Transverse colon (tissue), 4 donors: ENCODE measurements at places on chromosomes 5 and 9. TPM values are rescaled to one million over a fixed set of nuclear protein-coding genes. Genes with fewer than 3 reads are reported as not detected.

Gene ERAP2
- total RNA-seq = 33.6 TPM

Gene NSUN2
- 29.9 TPM for total RNA-seq

Gene CCNJL
- total RNA-seq = 29.8 TPM

Gene SHC3
- 1.1 TPM for total RNA-seq

Gene IL5
- not detected for total RNA-seq

Gene PCDHB12
- total RNA-seq = 0.79 TPM

Gene HMGCS1
- 37.4 TPM for total RNA-seq

Gene TNFSF15
- total RNA-seq = 2.0 TPM

Gene CCDC107
- 33.9 TPM for total RNA-seq

Gene POU5F2
- total RNA-seq = 7.8 TPM

Gene LAMC3
- 2.9 TPM for total RNA-seq

Gene PRSS3
- 42.2 TPM for total RNA-seq

Gene MLANA
- total RNA-seq = not detected

GRCh38 chr5:39256477-39257235 is 37.3 kb upstream of the FYB1 start:
- no peaks in the 10 kb centered on the region for H3K36me3 ChIP-seq
- H3K4me3 ChIP-seq = no peak overlapping the region
- H3K27ac ChIP-seq = peak overlapping the region; percentile 18
- no peaks in the 10 kb centered on the region for H3K27me3 ChIP-seq

DNA sequence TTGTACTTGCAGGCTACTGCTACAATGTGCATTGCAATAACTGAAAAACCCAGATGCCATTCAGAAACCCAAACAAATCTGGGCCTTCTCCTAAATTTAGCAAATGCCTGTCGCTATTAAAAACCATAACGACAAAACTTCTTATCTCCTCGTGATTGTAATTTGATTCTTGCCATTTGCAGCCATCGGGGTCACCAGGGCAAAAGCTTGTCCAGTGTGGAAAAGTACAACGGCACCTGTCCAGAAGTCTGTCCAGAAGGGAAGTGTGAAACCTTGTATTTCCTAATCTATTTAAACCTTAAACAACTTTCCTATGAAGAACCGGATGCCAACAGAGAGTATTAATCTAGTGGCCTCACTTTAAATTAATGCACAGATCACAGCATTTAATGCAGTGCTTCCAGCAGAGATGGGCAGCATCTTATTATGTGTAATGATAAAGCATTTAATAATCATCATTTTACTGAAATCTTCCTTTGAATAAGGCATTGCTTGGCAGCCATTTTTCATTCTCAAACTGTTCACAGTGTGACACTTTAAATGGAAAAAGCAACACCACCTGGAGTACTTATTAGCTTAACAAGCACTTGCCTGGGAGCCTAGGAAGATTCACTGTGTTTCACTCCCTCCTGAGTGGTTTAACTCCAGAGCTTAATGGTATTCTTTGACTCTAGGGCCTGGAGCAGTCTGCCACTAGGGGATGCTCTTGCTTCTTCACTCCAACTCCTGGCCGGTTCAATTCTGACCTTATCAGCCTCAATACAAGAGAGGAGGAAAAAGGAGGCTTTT is 4.9 kb upstream of the C7 start:
- no peak overlapping the region for H3K27ac ChIP-seq
- no peaks in the 10 kb centered on the region for H3K27me3 ChIP-seq
- peak; percentile 70 for DNase-seq
- no peak overlapping the region for H3K4me3 ChIP-seq

- no peaks in the 10 kb centered on the region for H3K36me3 ChIP-seq
- no peaks in the 10 kb centered on the region for H3K27me3 ChIP-seq
- no peak overlapping the region for H3K27ac ChIP-seq
- no peaks in the 10 kb centered on the region for H3K4me1 ChIP-seq
Observed at GRCh38 chr9:6870650-6871477, 113.1 kb downstream of the KDM4C start.

- no peak for DNase-seq
- H3K4me3 ChIP-seq = no peak overlapping the region
- no peaks in the 10 kb centered on the region for H3K36me3 ChIP-seq
- H3K27me3 ChIP-seq = no peaks in the 10 kb centered on the region
Observed at GRCh38 chr9:69933445-69933844, 110.2 kb upstream of the MAMDC2 start.

GRCh38 chr9:82524407-82524806 is 535.8 kb downstream of the SPATA31D1 start:
- no peak for DNase-seq
- H3K4me1 ChIP-seq = peaks cover under 1% of the 10 kb centered on the region
- H3K4me3 ChIP-seq = no peak overlapping the region

DNA sequence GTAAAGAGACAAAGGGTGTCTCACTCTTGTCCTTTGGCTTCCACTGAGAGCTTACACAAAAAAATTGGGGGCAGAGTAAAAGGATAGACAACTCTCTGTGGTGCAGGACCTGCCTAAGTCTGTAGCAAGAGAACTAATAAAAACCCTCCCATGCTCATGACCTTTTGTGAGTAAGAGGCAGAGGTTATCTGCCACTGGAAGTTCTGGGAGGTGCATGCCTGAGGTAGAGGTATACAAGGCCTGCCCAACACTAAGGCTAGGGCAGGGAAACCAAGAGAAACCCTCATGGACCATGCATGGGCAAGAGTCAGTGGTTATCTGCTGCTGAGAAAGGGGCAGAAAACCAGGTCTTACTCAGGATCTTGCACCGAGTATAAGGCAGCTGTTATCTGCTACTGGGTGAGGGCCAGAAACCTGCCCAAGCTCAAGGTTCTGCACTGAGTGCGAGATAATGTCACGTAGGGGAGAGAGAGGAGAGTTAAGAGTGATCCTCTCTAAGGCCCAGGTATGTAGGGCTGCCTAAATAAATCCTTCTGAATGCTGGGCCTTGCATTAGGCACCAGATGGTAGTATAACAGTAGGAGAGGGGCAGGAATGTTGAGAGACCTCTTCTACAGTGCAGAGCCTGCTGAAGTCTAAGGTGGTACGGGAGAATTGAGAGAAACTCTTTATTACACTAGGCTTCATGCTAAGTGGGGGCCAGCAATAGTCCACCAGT is 143.4 kb downstream of the MACROH2A1 start:
- no peaks in the 10 kb centered on the region for H3K4me1 ChIP-seq
- no peaks in the 10 kb centered on the region for H3K36me3 ChIP-seq
- no peak overlapping the region for H3K27ac ChIP-seq
- no peaks in the 10 kb centered on the region for H3K27me3 ChIP-seq

GRCh38 chr5:68378204-68378820 is 162.8 kb downstream of the PIK3R1 start:
- no peaks in the 10 kb centered on the region for H3K36me3 ChIP-seq
- DNase-seq = no peak

GRCh38 chr9:138033950-138034349 is 156.4 kb downstream of the CACNA1B start:
- H3K4me1 ChIP-seq = no peaks in the 10 kb centered on the region
- peaks cover 52% of the 10 kb centered on the region for H3K27me3 ChIP-seq
- no peaks in the 10 kb centered on the region for H3K36me3 ChIP-seq

DNA sequence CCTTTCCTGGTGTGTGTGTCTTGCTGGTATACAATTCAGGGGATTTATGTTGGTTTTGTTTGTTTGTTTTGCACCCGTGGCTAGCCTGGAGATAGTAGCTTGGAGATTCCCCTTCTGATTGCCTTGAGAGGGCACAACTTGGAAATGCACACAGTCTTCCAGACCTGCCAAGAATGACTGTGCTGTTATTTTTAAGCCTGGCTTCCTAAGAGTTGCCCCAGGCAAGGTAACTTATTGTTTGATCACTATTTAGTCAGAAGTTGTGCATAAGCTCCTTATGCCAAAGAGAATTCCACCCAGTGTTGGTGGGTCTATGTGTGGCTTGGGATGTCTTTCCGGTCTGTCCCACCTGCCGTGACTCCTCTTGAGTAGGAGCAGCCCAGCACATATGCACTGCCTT is 421.9 kb upstream of the KCNN2 start:
- H3K27me3 ChIP-seq = no peaks in the 10 kb centered on the region
- H3K27ac ChIP-seq = no peak overlapping the region
- H3K36me3 ChIP-seq = no peaks in the 10 kb centered on the region
- no peak for DNase-seq
- H3K4me1 ChIP-seq = peaks cover 4% of the 10 kb centered on the region
- H3K4me3 ChIP-seq = no peak overlapping the region

DNA sequence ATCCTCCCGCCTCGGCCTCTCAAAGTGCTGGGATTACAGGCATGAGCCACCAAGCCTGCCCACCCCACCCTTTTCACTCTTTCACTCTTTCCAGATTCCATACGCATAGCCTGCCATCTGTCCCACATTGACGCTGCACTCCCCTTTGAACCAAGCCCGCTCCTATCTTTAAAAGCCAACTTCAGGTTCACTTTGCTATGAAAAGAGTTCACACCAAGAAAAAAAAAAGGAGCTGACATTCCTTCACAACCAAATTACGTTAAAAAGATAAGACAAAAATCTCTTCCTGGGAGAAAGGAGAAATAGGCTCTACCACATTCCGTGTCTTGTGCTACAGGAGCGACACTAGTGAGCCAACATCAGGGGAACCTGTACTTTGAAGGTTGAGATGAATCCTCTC is 41.5 kb downstream of the DMRT1 start:
- peaks cover 7% of the 10 kb centered on the region for H3K27me3 ChIP-seq
- no peak overlapping the region for H3K27ac ChIP-seq
- no peak for DNase-seq
- no peaks in the 10 kb centered on the region for H3K4me1 ChIP-seq

- peak; percentile 64 for DNase-seq
- H3K36me3 ChIP-seq = no peaks in the 10 kb centered on the region
- H3K4me3 ChIP-seq = peak overlapping the region; percentile 94
- H3K27ac ChIP-seq = peak overlapping the region; percentile 100
Observed at GRCh38 chr9:70411121-70411929, 3.1 kb downstream of the KLF9 start.

DNA sequence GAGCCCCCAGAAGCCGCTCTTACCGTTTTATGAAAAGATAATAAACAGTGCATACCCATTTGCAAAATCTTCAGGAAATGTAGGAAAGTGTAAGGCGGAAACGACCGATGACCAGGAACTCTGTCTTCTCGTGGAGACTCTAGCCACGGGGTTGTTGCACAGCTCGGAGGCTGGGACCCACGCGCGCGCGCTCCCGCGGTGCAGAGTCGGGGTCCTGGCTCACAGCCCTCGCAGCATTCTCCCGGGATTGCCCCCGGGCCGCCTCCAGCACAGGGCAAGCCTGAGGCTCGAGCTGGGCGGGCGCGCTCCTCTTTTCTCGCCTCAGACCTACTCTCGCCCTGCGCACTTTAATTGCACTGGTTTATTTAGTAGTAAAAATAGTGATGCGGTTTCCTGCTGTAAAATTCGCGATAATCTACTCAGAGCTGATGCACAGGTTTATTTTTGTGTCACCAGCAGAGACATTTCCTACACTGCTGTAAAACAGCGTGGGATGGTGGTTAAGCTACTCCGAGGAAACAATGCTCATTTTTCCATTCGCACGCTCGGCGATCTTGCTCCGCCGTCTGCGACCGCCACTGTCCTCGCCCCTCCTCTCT is 15.5 kb downstream of the TRIM7 start:
- H3K4me3 ChIP-seq = peak overlapping the region; percentile 57
- peaks cover 29% of the 10 kb centered on the region for H3K4me1 ChIP-seq
- H3K27me3 ChIP-seq = no peaks in the 10 kb centered on the region
- H3K36me3 ChIP-seq = no peaks in the 10 kb centered on the region
- DNase-seq = peak; percentile 45
- H3K27ac ChIP-seq = peak overlapping the region; percentile 91

- H3K4me1 ChIP-seq = peaks cover 14% of the 10 kb centered on the region
- no peaks in the 10 kb centered on the region for H3K36me3 ChIP-seq
- peak within 1 kb of the TSS; percentile 87 for H3K27ac ChIP-seq
- H3K27me3 ChIP-seq = no peaks in the 10 kb centered on the region
Observed at GRCh38 chr5:150412319-150413175, at the start of gene CD74. Gene CD74, minus strand, starts transcription at chr5:150412910. Its CDS starts 161 bp downstream, at chr5:150412749.

- H3K36me3 ChIP-seq = no peaks in the 10 kb centered on the region
- H3K4me3 ChIP-seq = peak within 1 kb of the TSS; percentile 83
- H3K4me1 ChIP-seq = peaks cover 5% of the 10 kb centered on the region
- H3K27me3 ChIP-seq = peaks cover 42% of the 10 kb centered on the region
- DNase-seq = peak; percentile 52
- peak within 1 kb of the TSS; percentile 77 for H3K27ac ChIP-seq
Observed at GRCh38 chr5:50666261-50667022, at the start of gene PARP8. Gene PARP8, plus strand, starts transcription at chr5:50666637. Its CDS starts 459 bp downstream, at chr5:50667096.

- H3K27me3 ChIP-seq = no peaks in the 10 kb centered on the region
- H3K27ac ChIP-seq = no peak overlapping the region
- H3K4me1 ChIP-seq = peaks cover 29% of the 10 kb centered on the region
- no peak overlapping the region for H3K4me3 ChIP-seq
- no peaks in the 10 kb centered on the region for H3K36me3 ChIP-seq
Observed at GRCh38 chr5:96940586-96940985, 4.7 kb downstream of the LNPEP start.

- H3K27me3 ChIP-seq = no peaks in the 10 kb centered on the region
- no peaks in the 10 kb centered on the region for H3K36me3 ChIP-seq
- H3K4me1 ChIP-seq = no peaks in the 10 kb centered on the region
- H3K4me3 ChIP-seq = no peak overlapping the region
- H3K27ac ChIP-seq = no peak overlapping the region
- no peak for DNase-seq
Observed at GRCh38 chr5:21918451-21918850, 934.7 kb downstream of the CDH12 start.

DNA sequence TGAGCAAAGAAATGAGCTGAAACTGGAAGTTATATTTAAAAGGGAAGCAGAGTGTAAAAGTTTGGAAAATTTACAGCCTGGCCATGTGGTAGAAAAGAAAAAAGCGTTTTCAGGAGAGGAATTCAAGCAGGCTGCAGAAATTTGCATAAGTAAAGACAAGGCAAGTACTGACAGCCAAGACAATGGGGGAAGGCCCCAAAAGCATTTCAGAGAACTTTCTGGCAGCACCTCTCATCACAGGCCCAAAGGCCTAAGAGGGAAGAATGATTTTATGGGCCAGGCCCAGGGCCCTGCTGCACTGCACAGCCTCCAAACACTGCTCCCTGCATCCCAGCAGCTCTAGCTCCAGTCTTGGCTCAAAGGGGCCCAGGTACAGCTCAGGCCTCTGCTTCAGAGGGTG is 169.7 kb downstream of the GLIS3 start:
- H3K4me1 ChIP-seq = peaks cover 14% of the 10 kb centered on the region
- H3K27ac ChIP-seq = no peak overlapping the region
- DNase-seq = no peak
- H3K27me3 ChIP-seq = no peaks in the 10 kb centered on the region

GRCh38 chr5:16626696-16627264 is 10.0 kb upstream of the RETREG1 start:
- H3K36me3 ChIP-seq = no peaks in the 10 kb centered on the region
- H3K4me1 ChIP-seq = no peaks in the 10 kb centered on the region
- no peak overlapping the region for H3K4me3 ChIP-seq
- DNase-seq = no peak
- H3K27me3 ChIP-seq = no peaks in the 10 kb centered on the region

DNA sequence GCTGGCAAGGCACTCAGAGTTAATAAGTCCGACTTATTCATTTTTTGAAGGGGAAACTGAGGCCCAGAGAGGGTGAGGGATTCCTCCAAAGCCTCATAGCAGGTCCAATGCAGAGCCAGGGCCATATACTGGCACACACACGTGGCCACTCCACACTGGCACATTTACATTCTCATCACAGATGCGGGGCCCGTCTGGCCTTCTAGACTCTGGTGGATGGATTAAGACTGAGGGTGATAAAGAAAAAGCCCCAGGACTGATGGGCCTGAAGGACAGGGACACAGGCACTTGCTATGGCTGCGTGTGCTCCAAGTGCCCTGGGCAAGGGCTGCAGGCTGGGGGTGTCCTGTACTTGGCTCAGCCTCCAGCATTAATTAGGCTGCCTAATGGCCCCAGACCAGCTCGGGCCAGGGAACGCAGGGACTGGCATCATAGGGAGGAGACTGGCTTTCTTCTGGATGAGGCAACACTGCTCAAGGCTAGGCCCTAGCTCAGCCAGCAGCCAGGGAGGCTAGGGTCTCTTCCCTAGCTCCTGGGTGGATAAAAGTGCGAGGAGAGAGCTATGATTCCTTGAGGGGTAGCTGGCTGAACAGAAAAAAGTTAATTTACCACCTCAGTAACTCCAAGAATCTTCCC is 28.5 kb upstream of the CSF1R start:
- H3K27me3 ChIP-seq = no peaks in the 10 kb centered on the region
- no peak overlapping the region for H3K4me3 ChIP-seq
- H3K27ac ChIP-seq = no peak overlapping the region
- H3K4me1 ChIP-seq = no peaks in the 10 kb centered on the region
